ENCODE measurements at places on chromosomes 5 and 9.

- no peak for DNase-seq
Observed at GRCh38 chr5:98319299-98320011, 454.0 kb upstream of the RGMB start.

GRCh38 chr9:123421186-123421585, 65.2 kb downstream of the CRB2 start:
- no peak for DNase-seq

GRCh38 chr5:96090215-96090614, 128.6 kb upstream of the ELL2 start:
- no peak for DNase-seq

- no peak for DNase-seq
Observed at GRCh38 chr9:123912167-123912897, 17.6 kb downstream of the DENND1A start.

DNA sequence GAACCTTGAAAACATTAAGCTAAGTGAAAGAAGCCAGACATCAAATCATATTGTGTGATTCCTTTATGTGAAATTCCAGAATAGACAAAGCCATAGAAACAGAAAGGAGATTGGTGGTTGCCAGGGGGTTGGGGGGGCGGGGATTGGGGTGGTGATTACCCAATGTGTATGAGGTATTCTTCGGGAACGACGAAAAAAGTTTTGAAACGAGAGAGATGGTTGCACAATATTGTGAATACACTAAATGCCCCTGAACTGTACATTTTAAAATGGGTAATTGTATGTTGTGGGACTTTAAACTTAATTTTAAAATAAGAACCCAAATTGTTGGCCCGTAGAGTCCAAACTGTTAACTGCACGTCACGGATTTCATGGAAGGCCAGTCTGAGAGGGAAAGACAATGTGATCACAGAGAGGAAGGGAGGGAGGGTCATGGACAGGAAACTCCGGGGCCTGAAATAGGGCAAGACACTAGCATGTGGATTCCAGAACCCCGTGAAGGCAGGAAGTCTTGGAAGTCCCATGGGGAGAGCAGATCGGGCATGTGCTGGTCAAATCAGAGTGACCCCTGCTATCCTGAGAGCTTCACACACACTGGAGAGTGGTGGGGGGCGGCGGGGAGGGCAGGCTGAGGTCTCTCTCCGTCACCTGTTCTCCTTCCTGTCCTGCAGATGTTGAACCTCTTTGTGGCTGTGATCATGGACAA, 218.4 kb downstream of the CACNA1B start:
- DNase-seq = no peak

- DNase-seq = peak; percentile 56
Observed at GRCh38 chr5:177300236-177300880, 3.2 kb downstream of the RAB24 start.

- no peak for DNase-seq
Observed at GRCh38 chr5:139120521-139120920, 77.6 kb downstream of the SIL1 start.

- DNase-seq = no peak
Observed at GRCh38 chr9:91130796-91131318, 230.9 kb downstream of the AUH start.

DNA sequence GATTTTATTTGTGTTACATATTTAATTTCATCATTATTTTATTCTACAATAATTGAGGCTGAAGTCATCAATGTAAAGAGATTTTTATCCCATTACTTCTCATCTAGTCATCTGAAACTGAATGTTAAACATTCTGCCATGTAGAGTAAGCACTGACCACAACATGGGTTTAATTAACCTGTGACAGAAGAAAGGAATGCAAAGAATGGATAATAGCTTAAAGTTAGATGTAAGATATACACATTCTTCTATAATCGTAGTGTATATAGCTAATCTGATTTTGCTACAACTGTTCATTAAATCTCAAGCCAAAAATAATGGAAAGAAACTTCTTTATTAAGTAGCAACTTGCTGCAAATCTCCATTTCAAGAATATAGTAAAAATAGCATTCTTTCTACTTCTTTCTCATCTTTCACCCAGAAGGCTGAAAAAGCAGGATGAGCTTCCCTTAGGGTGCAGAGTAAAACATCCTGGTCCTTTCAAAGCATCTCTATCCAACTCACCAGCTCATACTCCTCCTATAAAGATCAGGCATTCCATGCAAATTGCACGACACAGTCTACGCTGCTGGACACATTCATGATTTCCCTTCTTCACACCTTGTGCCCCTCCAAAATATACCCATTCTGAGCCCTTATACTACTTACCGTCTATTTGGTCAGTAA, 115.2 kb downstream of the EFNA5 start:
- no peak for DNase-seq

- DNase-seq = no peak
Observed at GRCh38 chr9:96163161-96163560, 138.8 kb downstream of the HSD17B3 start.
